Eye (tissue), 1 donor: ENCODE measurements at places on chromosomes 12 and 14.
A peak's percentile ranks its signal among the peaks of the same experiment; 100 is the strongest.

DNA sequence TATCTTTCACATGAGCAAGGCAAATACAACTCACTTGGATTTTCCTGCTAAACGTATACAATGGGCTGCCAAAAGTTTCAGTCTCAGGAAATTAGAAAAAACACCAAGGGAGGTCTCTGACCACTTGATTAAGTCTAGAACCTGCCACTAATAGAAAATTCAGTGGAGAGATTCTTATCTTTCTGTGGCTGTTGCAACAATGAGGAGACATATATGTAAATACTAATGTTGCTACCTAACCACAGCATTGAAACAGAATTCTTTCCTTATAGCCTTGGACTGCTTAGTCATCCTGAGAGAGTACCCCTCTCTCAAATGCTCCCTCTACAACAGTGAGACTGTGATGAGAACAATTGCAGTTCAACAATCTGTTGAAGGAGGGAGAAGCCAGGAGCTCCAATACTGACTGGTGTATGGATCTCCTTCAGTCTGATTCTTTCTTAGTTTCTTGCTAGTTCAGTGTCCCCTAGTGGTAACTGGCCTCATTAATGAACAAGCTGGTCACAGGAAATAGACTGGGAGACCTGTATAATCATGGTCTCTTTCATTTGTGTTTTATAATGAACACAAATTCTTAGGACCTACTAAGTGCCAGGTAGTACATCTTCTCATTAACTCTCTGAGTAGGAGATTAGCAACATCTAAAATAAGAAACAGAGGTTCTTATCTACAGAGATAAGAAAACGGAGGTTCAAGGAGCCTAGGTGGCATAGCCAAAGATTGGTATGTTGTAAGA, 164.5 kb downstream of the SLC38A4 start:
- peak; percentile 76 for DNase-seq

GRCh38 chr12:121715862-121716435, 3.4 kb downstream of the TMEM120B start:
- DNase-seq: no peak

DNA sequence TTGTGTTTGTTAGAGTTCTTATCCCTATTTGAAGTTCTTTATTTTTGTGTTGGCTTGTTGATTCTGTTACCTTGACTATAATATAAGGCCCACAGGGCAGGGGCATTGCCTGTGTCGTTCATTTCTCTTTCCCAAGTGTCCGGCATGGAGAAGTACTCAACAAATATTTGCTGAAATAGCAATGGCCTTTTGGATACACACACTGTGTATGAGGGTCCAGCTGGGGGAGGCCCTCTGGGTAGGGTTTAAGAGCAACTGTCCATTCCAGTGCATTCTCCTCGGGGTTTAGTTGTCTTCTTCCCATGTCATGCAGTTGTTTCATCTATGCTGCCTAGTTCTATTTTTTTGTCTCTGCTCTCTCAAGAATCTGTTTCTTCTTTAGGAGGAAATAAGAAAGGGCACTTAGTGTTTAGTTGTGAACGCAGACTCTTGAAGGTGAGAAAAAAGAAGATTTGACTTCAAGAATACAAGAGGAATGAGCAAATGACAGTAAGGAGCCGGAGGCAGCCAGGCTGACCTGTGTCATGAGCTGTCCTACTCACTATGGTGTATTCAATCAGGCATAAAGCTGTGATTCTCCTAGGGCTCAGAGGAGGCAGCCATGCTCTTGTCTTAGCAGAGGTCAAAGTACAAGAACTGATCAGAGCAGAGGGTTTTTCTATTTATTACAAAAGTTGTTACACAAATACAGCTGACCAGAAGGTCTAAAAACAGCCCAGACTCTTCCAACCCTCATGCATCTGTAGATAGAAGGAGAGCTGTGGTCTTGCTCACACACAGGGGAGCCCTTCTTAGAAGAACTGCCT, 10.2 kb downstream of the ERG28 start:
- DNase-seq: no peak

GRCh38 chr14:56168007-56168616, 49.9 kb downstream of the PELI2 start:
- DNase-seq: no peak

DNA sequence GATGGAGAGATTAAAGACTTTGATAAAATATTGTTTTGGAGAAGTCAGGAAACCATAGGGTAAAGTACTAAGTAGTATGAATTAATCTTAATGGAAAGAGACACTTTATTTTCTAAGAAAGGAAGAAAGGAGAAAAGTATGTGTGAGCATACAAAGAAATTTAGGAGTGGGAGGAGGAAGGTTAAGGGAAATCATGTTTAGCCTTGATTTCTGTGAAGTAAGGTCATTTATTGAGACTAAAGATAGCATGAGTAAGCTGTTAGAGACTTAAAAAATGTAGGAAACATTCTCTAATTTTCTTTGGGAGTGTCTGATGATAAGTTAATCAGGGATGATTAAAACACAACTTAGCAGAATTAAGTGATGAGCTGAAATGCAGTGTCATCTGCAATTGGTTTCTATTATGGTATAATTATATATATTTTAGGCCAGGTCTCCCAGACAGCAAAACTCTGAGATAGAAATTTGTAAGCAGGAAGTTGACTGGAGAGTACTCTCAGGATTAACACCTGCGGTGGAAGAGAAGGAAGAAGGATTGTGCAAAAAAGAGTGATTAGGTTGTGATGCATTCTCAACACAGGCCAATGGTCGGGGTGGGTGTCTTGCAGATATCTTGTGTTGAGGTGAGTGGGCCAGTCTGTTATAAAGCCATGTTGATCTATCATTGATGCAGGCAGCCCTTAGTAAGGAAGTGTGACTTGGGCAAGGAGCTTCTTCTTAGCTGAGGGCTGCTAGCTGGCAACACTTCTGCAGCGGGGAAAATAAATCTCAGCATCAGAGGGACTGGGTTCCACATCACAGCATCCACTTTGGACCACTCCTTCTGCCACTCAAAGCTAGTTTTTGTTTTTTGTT, 256.2 kb downstream of the AEBP2 start:
- no peak for DNase-seq

DNA sequence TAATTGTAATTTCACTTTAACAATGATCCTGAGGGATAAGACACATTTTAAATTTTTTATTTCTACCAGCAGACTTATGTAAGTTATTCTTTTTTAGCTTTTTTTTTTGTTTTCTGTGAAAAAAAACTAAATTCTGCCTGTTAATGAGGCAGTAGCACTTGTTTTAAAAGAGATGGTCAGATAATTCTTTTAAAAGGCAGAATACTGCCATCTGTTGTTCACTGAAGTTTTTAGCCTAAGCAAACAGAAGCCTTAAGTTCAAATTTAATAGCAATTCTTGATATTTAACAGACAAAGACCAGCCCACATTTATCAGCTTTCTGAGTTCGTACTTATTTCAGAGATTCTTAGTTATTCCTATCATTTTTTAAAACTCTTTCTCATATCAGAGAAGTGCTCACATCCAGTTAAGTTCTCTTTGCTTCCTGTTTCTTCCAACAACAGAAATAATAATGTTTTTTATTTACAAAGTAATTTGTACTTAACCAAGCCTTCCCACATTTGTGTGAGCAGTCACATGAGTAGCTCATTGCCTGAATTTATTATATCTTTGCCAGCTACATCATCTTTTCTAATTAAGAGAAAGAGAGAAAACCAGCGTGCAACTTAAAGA, 93.4 kb upstream of the SLCO1C1 start:
- peak; percentile 59 for DNase-seq

DNA sequence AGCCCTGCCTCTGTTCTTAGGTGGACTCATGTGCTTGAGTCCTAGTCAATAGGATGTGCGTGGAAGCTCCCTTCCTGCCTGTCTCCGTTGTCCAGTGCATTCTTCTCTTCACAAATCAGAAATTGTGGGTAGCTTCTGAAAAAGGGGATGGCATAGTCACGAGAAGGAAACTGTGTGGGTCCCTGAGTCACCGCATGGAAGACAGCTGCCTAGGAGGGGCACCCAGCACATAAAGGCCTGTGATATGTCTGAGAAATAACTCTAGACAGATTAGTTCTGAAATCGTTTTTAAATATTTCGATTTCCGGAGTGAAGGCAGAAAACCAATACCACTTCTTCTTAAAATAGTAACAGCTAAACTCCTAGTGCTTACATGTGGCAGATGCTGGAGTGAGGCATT, 974.4 kb downstream of the BCL11B start:
- DNase-seq: no peak

DNA sequence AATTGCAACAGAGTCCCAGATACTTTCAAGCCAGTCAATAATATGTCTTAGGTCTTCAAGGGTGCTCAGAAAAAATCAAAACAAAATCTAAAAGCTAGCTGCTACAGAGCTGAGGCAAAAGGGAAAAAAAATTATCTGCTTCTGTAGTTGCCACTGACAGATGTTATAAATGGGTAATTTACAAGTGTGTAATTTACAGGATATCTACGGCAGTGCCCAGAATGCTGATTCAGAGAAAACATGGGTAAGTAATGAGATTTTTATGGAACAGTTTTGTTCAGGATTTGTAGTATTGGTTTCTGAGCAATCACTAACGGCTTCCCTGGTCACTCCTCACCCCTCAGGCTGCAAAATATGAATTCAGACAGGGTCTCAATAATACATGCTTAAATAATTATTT, 234.1 kb downstream of the GALC start:
- no peak for DNase-seq

GRCh38 chr12:10501030-10501429, 4.7 kb upstream of the EIF2S3B start:
- DNase-seq: no peak

DNA sequence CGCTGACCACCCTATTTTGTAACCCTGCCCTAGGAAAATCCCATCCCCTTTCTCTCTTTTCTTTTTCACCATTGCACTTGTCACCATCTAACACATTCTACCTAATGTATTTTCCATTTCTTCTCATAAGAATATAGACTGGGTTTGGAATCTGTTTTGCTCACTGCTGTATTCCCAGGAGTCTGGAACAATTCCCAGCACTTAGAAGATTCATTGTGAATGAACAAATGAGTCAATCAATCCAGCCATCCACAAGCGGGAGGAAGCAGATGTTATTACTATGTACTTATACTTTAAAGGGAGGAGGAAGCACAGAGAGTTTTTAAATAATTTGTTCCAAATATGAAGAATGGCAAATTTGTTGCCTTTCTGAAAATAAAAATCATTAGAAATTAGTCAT, 142.1 kb downstream of the KIF21A start:
- peak; percentile 58 for DNase-seq

- DNase-seq: no peak
Observed at GRCh38 chr12:79591988-79592387, 98.8 kb downstream of the PAWR start.

GRCh38 chr12:6120796-6121473, 3.5 kb downstream of the VWF start:
- no peak for DNase-seq

GRCh38 chr12:26878661-26879119, 45.7 kb upstream of the ITPR2 start:
- peak; percentile 25 for DNase-seq

DNA sequence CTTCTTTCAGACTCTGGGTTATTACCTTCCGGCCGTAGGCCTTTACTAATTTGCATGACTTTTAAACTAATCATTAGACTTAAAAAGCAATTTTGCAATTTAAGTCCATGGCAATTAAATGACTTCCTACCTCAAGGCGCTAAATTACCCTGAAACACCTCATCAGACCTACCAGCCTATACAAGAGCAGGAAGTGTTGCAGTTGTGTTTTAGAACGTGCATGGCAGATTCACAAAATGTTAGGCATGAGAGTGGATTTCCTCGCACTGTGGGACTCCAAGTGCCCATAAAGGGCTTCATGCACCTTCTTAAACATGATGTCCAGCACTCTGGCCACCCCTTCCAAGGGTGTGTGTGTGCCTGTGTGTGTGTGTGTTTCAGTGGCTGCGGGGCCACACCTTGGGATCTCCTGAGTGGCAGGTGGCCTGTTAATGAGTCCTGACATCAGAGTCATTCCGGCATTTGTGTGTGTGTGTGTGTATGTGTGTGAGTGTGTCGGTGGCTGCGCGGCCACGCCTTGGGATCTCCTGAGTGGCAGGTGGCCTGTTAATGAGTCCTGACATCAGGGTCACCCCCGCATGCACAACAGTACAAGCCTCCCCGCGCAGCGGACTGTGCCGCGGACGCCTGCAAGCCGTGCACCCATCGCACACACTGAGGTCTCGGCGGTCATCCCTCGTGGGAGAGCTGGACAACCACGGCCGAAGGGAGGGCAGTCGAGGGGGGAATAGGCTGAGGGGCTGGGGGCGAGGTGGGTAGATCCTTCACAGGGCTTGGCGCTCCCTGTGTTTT, 900 bp downstream of the C2CD5 start:
- peak; percentile 87 for DNase-seq

DNA sequence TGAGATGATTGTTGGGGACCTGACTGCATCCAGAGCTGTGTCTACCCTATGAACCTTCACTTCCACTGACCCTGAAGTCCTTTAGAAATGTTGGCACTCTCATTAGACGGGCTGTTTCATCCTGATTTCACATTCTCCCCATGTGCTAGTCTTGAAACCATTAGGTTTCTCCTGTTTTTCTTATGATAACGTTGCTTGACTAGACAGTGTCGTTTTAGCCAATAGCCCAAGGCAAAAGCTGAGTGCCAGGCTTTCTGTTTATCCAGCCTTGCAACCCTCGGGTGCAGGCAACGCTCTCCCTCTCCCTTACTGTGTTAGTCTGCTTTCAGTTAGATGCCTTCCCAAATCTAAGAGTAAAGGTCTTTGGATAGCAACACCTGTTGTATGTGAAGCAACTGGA, 30.1 kb downstream of the DACT1 start:
- DNase-seq: no peak

GRCh38 chr12:18320036-18320617, 58.8 kb downstream of the PIK3C2G start:
- peak; percentile 42 for DNase-seq

GRCh38 chr14:79016828-79017505, 846.8 kb downstream of the NRXN3 start:
- peak; percentile 39 for DNase-seq

DNA sequence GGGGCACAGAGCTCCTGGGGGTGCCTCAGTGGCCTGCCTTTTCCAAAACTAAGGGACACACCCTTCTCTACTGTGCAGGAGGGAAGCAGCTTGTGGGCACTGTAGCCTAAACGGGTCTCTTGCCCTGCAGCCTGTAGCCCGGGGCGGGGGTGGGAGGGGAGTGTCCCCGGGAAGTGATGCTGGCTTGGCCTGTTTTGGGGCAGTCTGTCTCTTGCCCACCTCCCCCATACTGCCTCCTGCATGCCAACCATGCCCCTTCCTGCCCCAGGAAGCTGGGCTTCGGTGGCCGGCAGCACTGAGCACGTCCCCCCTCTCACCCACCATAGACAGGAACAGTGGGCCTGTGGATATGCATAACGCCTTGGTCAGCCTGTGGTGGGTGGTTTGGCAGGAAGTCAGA, 43.4 kb downstream of the PRIMA1 start:
- no peak for DNase-seq

- no peak for DNase-seq
Observed at GRCh38 chr14:74919421-74920165, 3.5 kb downstream of the RPS6KL1 start.

- DNase-seq: no peak
Observed at GRCh38 chr12:122090759-122091515, 12.4 kb downstream of the MLXIP start.

- no peak for DNase-seq
Observed at GRCh38 chr12:3261782-3262359, 184.7 kb downstream of the TSPAN9 start.

GRCh38 chr14:102066041-102066451, 20.8 kb downstream of the HSP90AA1 start:
- no peak for DNase-seq

- DNase-seq: no peak
Observed at GRCh38 chr14:37571391-37571790, 23.7 kb downstream of the FOXA1 start.

GRCh38 chr14:71713451-71713850, 218.8 kb upstream of the RGS6 start:
- no peak for DNase-seq

GRCh38 chr12:45243963-45244362, 28.1 kb downstream of the ANO6 start:
- no peak for DNase-seq

- no peak for DNase-seq
Observed at GRCh38 chr12:65984227-65984479, 146.4 kb downstream of the LLPH start.
